ENCODE measurements at places on chromosomes 2 and 18.

DNA sequence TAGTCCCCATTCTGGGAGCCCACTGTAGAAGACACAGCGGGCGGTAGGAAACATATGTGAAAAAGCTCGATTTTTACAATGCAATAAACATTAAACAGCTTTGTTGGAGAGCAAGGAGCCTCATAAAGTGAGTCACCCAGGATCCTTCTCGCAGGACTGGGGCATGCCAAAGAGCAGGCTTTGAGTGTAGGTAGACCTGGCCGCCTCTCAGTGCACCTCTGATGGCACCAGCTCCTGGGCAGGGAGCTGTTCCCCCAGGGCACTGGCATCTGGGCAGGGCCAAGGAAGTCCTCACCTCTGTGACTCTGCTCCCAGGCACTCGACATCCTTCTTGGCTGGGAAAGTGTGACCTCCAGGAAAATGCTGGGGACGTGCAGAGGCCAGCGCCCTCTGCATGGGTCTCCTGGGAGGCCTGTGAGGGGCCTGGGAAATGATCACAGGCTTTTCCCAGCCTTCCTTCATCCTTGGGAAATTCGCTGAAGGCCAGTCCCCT, 94.2 kb downstream of the POLR1A start:
- no peak for DNase-seq

DNA sequence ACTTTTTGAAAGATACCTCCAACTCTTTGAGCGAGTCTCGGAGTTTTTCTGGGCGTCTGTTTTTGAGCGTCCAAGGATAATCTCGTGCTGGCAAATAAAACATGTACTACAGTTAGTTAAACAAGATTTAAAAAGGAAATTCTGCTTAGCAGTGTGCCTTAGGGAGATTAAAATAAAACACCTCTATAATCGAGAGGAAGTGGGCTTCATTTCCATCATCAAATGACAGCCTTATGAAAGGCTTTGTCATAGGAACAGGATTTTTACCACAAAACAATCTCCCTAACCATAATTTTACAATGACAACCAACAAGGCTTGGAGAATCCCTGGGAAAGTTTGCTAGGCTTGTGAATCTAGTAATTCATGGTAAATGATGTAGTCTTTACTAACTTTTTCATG, 103.4 kb downstream of the WDPCP start:
- no peak for DNase-seq

DNA sequence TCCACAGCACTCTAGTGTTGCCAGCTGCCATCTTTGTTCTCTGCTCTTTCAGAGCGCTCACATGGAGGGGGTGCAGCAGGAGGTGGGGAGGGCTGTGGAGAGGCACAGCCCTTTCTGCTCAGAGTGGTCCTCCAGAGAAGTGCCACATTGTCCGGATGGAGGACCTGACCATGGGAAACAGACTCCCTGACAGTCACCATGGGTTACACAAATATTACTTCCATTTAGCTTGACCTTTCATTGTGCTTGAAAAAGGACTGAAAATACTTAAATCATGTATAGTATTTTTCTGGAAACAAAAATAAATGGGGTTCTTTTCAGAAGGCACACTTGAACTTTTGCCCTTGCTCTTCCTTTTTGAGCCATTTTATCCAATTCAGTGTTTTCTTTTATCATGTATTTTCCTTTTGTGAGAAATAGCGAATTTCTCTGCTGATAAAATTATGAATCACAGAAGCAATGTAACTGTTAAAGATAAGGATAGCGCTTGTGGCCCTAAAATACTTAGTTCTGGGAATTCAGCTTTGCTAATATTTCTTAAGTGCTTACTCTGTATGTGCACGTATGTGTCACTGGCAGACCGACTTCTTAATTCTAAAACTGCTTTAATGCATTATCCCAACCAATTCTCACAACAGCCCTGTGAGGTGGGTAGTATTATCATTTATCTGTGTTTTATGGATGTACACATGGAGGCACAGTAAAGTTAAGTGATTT, 34.2 kb downstream of the SPATS2L start:
- no peak for DNase-seq

DNA sequence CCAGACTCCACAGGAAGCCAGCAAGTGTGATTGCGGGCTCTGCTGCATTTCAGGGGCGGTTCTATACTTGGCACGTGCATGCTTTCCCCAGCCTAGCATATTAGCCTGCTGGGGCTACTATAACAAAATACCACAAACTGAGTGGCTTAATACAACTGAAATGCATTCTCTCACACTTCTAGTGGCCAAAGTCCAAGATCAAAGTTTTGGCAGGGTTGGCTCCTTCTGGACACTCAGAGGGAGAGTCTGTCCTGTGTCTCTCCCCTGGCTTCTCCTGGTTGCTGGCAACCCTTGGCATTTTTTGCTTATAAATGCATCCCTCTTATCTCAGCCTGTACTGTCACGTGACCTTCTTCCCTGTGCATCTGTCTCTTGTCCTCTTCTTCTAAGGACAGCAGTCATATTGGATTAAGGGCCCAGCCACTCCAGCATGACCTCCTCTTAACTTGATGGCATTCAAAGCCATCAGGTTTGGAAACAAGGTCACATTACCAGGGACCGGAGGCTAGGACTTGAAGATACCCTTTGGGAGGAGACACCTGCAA, 138.7 kb downstream of the RNF152 start:
- no peak for DNase-seq

DNA sequence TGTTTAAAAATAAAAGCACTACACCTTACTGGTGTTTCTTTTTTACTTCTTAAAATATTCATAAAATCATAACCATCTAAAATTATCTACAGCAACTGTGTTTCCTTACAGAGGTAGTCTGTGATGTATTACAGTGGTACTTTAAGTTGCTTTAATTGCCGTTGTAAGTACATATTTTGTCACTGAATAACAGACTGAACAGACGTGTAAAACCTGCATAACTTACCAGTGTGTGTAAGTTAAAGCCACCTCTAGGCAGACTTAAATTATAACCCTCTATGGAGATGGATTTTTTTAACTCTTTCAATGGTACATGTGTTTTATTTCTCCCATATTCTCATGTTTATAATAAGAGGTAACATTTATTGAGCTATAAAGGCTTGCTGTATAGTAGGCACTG, 166.8 kb downstream of the NR4A2 start:
- no peak for DNase-seq

- no peak for DNase-seq
Measured at GRCh38 chr2:230541934-230542380, 126.0 kb downstream of the SP100 start.

DNA sequence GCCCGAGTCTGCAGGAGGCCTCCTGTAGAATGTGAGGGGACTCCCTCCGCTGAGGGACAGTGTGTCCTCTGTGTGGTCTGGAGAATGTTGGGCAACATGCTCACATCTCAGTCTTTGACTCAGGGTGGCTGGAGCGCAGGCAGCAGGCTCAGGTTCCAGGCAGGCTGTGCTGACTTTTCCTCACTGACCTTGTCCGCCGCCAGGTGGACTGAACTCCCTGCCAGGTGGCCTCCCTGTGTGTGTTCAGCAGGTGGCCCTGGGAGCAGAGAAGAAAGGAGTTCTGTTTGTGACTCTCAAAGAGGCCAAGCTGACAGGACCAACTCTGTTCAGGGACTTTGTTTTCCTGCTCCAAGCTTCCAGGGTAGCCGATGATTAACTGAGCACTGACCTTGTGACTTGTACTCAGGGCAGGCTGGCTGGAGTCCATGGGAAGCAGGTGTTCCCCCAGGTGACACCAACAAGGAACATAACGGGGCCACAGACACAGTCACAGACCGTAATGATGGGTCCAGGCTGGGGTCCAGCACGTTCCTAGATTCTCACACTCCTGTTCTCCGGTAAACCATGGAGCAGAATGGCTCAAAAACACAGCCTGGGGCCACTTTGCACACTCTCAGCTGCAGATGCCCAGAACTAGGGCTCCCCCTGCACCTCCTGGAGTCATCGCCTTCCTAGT, 439.8 kb downstream of the RNF144A start:
- no peak for DNase-seq

- no peak for DNase-seq
Measured at GRCh38 chr2:212477571-212477970, 61.0 kb downstream of the ERBB4 start.

- DNase-seq, result no peak
Measured at GRCh38 chr2:237025090-237025865, 60.4 kb upstream of the COPS8 start.

GRCh38 chr2:134583462-134583861, 135.3 kb downstream of the TMEM163 start:
- DNase-seq, result no peak

All from NCI-H2107 (cell line).